AG04450 (cell line): ENCODE measurements at places on chromosomes 7 and 10.

DNA sequence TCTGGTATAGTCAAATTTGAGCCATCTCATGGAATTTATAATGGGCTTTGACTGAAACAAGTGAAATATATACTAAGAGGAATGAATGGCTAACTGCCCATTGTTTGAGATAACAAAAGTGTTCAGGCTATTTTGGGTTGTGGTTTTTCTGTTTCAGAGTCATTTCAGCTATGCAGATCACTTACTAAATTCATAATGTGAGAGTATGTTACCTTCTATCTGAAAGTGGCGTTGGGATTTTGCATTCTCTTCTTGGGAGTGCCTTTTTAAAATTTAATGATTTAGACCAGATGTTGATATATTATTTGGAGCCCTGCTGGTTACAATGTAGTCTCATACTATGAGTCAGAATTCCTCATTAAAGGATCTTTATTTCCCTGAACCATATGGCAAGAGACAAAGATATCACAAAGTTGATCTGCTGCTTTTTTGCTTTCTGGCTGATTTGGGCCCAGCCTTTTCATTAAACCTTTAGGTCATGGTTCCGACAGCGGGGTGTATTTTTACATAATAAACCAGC lies 10.4 kb downstream of the VCL start:
- peak; percentile 54 for DNase-seq

DNA sequence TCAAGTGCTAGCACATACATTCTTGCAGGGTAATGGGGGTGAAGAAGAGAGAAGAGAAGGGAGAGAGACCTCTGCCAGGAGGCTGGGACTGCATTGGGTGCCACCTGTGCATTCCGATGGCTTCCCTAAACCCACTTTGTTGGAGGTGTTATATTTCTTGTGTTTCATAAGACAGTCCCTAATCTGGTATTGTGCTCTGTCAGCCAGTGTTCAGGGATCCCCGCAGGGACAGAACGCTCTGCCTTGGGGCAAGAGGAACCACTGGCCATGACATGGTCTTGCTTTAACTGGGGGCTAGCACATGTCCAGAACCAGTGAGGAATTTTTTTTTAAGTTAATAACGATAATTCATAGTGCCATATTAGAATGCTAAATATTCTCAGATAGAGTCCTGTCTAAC lies 365.2 kb upstream of the GALNT17 start:
- DNase-seq = no peak

DNA sequence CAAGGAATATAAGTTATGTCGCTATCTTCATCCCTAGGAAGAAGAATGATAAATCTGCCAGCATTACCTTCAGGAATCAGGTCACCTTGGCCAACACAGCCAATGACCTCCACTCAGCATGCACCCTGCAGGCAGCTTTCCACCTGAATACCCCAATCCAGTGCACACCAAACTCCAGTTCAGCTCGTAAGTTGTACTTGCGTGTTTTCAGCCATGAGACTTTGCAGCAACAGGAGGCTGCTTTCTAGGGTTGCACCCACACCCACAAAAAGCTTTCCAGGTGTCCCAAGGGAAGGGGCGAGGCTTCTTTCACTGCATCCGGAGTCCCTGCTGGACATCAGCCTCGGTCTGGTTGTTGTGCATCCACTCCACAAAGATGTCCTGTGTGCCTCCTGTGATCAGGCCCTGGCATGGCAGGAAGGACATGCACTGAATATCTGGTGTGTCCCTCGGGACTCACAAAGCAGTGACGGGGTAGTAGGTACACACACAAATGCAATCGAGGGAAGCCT lies 282.9 kb downstream of the GRID1 start:
- DNase-seq = no peak

DNA sequence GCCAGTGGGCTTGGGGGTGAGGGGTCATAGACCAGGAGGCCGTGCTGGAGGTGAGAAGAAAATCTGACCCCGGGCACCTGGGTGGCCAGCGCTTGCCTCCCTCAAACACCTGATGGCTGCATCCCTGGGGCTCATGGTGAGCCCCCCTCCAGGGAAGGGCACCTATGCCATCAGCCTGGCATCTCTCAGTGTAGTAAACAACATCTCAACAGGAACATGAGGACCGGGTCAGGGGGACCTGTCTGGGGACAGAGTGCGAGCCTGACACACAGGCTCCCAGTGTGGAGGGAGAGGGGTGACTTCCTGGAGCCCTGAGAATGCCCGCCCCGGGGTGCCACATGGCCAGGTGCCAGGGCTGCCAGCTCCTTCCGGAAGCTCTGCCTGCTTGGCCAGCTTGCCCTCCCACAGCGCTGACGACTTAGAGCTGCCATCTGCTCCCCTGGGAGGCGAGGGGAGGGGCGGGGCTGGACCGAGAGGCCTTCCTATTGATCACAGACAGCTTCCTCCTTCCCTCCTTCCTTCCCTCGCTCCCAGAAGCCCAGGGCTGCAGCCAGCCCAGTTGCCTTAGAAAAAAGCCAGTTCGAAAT lies 12.3 kb downstream of the STX1A start:
- DNase-seq = no peak

DNA sequence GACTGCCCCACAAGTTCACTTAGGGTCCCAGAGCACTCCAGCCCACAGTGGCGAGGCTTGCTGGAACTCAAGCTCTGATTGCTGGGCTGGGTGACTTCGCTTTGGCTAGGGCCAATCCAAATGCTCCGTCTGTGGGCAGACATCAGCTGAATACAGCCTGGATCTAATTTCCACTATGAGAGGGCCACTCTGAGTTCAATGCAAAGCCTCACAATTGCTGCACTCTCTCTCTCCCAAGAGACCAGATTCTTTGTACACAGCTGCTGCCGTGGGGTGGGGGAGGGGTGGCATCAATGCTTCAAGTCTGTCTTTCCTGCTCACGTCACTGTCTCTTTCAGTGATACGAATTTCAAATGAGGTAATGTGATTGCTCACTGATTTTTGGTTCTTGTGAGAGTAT lies 47.3 kb upstream of the BPGM start:
- DNase-seq = no peak

DNA sequence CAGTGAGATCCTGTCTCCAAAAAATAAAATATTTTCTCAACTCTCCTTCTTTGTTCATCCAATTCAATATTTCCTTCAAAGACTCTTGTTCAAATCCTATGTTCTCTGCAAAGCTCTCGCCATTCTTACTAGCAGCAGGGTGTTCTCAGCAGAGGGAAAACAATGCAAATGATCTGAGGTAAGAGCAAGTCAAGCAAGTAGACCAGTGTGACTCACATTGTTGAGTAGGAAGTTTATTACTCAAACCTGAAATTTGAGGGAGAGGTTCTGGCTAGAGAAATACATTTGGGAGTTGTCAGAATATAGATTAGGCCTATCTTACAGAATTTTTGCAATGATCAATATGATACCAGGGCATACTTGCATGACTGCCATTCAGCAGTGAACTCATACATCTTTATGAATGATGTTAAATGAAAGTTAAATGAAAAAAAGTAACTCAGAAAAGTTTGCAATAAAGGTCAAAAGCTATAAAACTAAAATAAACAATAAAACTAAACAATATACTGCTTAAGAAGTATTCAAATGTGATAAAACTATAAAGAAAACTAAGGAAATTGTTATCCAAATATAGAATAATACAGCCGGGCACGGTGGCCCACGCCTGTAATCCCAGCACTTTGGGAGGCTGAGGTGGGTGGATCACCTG lies 5.8 kb downstream of the IDE start:
- no peak for DNase-seq

DNA sequence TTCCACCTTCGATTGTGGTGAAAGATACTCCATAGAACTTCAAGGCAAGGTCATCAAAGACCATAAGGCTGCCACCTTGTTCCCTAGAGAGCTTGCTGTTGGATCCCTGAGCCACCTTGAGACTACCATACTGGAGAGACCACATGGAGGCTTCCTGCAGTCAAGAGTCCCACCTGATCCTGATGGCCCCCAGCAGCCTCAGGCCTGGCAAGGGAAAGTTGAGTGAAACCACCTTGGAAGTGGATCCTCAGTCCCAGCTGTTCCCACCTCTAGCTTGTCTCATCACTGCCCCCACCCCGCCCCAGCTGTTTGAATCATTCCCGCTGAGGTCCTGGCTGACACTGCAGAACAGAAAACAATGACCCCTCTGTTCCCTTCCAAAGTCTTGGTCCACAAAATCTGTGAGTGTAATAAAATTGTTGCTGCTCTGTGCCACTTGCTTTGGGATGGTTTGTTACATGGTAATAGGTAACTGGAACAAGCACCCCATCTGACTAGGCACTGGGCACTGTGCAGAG lies 32.0 kb downstream of the PRLHR start:
- no peak for DNase-seq

GRCh38 chr10:126384269-126384873 lies 3.9 kb downstream of the ADAM12 start:
- peak; percentile 69 for DNase-seq
